ENCODE measurements at places on chromosomes 1 and 21. TPM values are rescaled to one million over a fixed set of nuclear protein-coding genes. Genes with fewer than 3 reads are reported as not detected.

The CD101 gene
- total RNA-seq, result 0.10 TPM

The OR2M3 gene
- total RNA-seq, result not detected

The MFSD2A gene
- total RNA-seq, result 1.6 TPM

The SH3D21 gene
- 3.3 TPM for total RNA-seq

The ARHGAP29 gene
- total RNA-seq, result 310 TPM

The FMO1 gene
- not detected for total RNA-seq

The RASAL2 gene
- 50.5 TPM for total RNA-seq

The RGS13 gene
- not detected for total RNA-seq

The METTL13 gene
- total RNA-seq, result 17.1 TPM

The TNFRSF4 gene
- 3.6 TPM for total RNA-seq

The INAVA gene
- not detected for total RNA-seq

The HYI gene
- total RNA-seq, result 137 TPM

The IFI44L gene
- 1.3 TPM for total RNA-seq

The AMY2B gene
- total RNA-seq, result 2.6 TPM

The SERPINC1 gene
- total RNA-seq, result not detected

The CHD1L gene
- 32.7 TPM for total RNA-seq

The LCE6A gene
- total RNA-seq, result not detected

The NBPF6 gene
- total RNA-seq, result not detected

The LCE1A gene
- total RNA-seq, result not detected

The C2CD2 gene
- 36.3 TPM for total RNA-seq

The C1orf185 gene
- not detected for total RNA-seq

The AKR1A1 gene
- total RNA-seq, result 135 TPM

The KAZN gene
- 5.4 TPM for total RNA-seq

The SV2A gene
- total RNA-seq, result 3.3 TPM

The CAPN8 gene
- total RNA-seq, result not detected

The KRTAP7-1 gene
- not detected for total RNA-seq

The CIART gene
- total RNA-seq, result 2.6 TPM

The VWA5B1 gene
- not detected for total RNA-seq

The NR5A2 gene
- 3.6 TPM for total RNA-seq

The ASTN1 gene
- not detected for total RNA-seq

The GSTM1 gene
- not detected for total RNA-seq
